ENCODE measurements at places on chromosomes 12 and 14.
A peak's percentile ranks its signal among the peaks of the same experiment; 100 is the strongest.

DNA sequence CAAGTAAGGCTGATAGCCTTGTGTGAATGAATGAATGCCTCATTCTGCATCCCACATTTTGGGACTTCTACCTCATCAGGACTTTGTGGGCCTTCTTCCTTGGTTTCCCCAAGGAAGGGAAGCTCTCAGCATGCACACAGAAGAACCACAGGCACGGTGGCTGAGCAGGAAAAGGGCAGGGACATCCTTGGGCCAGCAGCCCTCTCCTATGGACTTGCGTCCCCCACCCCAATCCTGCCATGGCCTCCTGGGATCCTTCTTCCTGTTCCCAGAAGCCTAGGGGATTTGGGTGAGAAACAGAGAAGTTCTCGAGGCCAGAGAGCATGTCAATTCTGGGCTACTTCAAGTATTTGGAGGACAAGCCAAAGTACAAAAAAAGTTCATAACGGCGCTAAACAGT, 69.7 kb downstream of the LGMN start:
- no peak for DNase-seq

DNA sequence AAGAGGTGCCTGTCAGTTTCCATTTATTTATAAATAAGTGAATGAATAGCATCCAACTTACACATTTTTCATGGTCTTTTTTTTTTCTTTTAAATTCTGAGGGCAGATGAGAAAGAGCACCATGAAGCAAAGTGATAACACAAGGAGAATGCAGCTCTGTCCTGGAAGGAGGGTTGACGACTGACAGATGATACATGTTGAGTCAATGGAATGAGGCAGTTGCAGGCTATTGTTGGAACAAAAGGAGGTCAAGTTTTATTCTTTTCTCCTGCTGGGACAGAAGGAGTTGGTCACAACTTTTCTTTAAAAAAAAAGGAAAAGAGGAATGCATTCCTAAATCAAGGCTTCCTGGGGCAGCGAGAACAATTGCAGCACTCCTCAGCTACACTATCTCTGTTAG, 119.9 kb upstream of the PLEKHG7 start:
- DNase-seq = no peak

DNA sequence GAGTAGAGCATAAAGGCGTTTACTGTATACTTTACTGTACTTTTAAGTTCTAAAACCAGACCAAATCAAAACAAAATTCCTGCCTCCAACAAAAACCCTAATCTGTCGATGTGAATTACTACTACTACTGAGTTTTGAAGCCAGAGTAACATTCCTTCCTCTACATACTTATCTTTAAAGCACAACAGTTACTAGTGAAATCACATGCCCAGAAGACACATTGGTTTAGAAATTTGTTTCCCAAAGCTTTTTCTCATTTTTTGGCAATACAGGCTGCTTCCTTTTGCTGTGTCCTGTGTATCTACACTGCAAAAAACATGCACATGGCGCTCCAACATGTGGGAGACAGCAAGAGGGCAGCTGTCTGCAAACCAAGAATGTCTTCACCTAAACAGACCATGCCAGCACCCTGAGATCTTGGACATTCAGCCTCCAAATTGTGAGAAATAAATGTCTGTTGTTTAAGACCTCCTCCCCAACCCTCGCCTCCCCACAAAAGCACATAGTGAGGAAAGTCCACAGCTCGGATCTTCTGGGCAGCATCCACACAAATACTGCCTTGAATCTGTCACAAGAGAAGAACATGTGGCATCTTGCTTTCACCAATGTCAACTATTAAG, 21.1 kb downstream of the SETD3 start:
- no peak for DNase-seq

GRCh38 chr12:130013771-130014484, 110.1 kb upstream of the TMEM132D start:
- DNase-seq = peak; percentile 86

DNA sequence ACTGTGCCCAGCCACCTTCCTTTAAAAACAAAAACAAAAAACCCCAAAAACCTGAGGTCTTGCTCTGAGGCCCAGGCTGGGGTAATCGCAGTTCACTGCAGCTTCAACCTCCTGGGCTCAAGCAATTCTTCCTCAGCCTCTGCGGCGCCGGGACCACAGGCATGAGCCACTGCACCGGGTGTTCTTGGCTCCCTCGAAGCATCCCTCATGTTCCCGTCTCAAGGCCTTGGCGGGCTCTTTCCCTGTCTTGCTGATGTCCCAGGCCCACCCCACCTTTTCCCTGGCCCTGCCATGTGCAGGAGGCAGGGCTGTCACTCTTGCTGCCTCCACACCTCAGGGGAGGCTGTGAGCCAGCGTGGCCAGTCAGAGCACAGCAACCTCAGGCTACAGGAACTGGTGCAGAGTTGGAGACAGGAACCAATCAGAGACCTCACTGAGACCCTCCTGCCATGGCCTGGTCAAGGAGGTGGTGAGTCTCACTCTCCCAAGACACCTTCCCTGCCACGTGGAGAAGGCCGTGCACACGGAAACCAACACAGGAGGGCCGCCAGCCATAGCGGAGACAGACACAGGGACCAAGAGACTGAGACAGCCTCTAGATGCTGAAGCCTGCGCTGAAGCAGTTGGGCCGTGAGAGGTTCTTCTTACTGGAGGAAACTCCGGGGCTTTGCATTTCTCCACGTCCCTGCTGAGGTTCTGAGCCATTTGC, 6.0 kb upstream of the AMN start:
- DNase-seq = peak; percentile 97

DNA sequence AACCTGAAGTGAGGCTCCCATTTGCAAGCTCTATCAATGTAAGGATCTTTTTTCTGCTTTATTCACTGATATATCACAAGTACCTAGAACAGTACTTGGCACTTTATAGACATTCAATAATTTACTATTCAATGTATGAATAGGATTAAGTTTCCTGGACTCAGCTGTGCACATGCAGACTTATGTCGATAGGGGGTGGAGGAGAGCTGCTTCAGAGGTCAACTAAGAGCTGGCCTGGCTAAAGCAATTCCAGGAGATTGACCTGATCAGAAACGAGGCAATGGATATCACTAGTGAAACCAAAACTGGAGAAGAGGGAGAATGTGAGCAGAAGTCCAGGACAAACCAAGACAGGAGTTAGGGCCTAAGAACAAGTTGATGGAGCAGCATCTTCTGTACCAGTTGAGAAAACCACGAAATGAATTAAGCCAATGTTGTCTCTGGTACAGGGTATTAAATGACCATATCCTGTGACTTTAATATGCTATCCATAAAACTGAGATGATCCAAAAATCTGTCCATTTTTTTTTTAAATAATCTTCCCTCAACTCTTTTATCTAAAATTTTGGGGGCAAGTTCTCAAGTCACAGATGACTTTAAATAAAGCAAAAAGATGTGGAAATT, 169.2 kb downstream of the PIK3C2G start:
- peak; percentile 69 for DNase-seq

DNA sequence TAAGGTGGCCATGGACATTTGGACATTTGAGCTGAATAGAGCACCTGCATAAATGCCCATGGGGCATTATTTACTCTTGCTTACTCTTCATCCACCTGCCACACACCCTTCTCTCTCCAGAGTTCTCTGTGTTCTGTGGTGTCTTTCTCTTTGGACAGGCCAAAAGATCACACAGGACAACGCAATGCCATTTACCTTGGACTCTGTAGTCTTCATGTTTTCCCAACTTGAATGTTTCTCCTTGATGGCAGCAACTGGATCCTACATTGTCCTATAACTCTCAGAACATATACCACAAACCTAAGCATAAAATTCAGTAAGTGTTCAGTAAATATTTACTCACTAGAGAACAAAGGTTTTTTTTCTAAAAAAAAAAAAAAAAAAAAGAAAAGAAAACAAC, 41.7 kb upstream of the PTHLH start:
- no peak for DNase-seq

- DNase-seq = peak; percentile 74
These were observed 476.9 kb downstream of the LRIG3 start for GRCh38 chr12:58443273-58443980.

GRCh38 chr12:93862424-93862823, 185.2 kb downstream of the CRADD start:
- no peak for DNase-seq

- DNase-seq = peak; percentile 51
These were observed 1.9 kb downstream of the SLC25A3 start for GRCh38 chr12:98595243-98595988.

DNA sequence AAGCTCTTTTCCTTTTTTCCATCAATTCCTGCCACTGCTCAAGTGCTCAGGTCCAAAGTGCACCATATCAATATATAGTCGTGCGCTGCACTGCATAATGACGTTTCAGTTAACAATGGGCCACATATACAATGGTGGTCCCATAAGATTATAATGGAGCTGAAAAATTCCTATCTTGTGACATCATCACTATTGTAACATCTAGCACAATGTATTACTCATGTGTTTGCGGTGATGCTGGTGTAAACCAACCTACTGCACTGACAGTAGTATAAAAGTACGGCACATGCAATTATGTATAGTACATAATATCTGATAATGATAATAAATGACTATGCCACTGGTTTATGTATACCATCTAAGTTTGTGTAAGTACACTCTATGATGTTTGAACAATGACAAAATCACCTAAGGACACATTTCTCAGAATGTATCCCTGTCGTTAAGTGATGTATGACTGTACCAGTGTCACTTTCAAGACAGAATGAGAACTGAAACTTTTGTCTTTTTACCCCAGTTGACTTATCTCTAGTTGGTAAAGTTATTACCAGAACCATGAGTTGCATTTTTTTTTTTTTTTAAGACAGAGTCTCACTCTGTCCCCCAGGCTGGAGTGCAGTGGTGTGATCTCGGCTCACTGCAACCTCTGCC, 53.7 kb upstream of the INSM2 start:
- DNase-seq = no peak

DNA sequence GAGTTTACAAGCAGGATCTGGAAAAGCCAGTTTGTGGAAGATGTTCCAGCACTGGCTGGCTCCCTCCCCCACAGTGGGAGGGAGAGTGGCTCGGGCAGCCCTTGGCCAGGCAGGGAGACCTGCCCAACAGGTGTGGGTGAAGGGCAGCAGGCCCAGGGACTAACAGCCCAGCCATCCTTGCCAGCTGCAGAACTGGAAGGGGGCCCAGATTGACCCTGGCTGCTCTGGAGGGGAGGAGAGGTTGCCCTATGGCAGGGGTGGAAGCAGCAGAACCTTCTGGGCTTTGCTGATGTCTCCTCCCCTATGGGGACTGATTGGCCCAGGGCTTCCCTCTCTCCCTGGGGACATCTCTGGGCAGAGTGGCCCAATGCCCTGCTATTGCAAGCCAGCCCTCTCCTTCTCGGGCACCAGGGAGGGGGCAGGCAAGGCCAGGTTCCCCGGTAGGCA, 20.5 kb downstream of the IRF2BPL start:
- no peak for DNase-seq

DNA sequence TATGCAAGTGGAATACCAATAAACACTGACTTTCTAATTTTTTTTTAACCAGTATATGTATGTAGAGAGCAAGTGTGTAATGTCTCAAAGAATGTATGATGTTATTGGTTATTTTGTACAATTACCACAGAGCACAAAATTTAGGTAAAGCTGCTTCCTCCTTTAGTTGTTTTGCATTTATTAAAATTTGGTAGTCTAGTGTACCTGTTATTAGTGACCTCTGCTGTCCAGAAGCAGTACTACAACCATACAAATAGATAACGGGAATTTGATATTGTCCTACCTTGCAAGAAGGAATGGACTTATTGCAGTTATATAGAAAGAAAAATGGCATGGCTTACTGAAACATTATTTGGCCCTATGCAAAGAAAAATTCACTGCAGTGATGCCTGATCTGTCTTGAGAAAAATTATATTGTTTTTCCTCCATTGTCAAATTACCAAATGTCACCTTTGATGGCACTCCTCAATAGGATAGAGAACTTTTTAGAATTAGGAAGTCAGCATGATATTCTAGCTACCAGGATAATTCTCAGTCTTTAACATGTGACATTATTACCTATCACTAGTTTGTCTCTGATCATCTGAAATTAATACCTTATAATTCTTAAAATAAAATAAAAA, 153.9 kb upstream of the RMST start:
- DNase-seq = peak; percentile 83

- no peak for DNase-seq
These were observed 25.2 kb upstream of the PLXNC1 start for GRCh38 chr12:94123127-94123526.

DNA sequence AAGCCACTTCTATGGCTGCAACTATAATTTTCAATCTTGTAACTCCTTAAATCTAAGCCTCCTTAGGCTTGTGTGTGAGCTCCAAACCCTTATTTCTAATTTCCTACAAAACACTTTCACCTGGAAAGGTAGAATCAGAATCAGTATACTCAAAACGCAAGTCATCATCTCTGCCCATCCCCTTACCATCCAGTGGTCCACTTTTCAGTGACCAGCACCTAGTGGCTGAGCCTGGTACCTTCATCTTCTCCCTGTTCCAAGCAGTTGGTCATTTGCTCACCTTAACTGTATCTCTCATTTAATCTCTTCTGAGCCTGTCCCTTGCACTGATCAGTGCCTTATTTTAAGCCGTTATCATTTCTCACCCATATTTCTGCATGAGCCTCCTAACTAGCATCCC, 107.9 kb downstream of the PPM1H start:
- DNase-seq = no peak

DNA sequence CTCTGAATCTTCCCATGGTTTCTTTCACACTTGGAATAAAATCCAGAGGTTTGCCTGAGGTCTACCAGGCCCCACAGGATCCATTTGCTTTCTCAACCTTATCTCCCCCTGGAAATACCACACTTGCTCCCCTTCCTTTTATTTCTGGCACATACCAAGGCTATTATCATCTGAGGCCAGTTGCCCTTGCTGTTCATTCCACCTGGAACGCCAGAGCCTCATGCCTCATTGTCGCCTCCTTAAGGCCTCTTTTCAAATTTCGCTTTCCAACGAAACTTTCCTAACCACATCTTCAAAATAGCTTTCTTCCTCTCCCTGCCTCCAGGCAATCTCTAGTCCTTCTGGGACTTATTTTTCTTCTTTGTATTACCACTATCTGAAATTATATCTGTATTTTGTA, 11.2 kb upstream of the LRIG3 start:
- DNase-seq = no peak

- DNase-seq = peak; percentile 36
These were observed 69.9 kb downstream of the RASSF3 start for GRCh38 chr12:64680235-64680634.

- no peak for DNase-seq
These were observed 194.2 kb downstream of the GXYLT1 start for GRCh38 chr12:41950455-41950854.

DNA sequence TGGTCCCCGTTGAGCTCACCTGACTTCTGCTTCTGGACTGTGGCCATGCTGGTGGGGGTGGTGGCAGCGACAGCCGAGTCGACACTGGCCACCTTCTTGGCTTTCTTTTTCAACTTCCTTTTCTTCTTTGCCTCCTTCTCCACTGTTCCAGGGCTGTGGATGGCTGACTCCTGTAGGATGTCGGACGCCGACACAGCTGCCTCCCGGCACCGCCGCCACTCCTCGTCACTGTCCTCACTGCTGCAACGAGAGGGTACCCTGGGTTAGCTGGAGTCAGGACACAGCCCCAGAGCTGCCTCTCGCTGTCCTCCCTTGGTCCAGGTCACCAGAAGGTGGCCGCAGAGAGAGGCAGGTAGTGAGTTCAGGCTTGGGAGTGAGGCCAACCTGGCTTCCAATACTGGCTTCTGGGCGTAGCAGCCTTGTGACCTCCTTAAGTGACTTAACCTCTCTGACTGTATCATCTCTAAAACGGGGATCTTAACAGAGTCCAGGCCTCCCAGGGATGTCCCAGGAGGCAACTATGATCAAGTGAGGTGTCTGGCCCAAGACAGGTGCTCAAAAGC, 12.0 kb downstream of the C12orf43 start:
- DNase-seq = no peak
